AG08396 (cell line): ENCODE measurements at places on chromosomes 4 and X.

GRCh38 chr4:174663216-174663615, 140.9 kb upstream of the HPGD start:
- DNase-seq = no peak

DNA sequence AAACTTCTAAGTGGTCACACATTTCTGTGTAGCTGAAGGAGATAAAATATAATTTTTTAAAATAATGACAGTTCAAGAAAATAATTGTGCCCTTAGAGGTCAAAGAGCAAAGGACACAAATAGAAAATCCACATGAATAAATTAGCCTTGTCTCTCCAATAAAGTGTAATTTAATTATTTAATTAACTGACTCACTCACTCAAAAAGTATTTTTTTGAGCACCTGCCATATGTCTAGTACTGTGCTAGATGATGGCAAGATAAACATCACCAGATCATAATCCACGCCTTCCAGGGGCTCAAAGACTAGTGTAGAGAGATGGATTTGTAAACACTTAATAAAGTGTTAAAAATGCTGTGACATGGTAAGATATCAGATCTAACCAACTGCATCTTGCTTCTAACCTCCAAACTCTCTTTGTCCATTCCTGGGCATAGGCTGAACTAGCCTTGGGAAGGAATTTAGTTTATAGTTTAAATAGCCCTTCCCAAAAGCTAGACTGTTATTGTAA, 112.5 kb downstream of the SCLT1 start:
- no peak for DNase-seq

- no peak for DNase-seq
Measured at GRCh38 chr4:140595065-140595464, 26.3 kb upstream of the UCP1 start.

GRCh38 chr4:139555705-139556070, 331 bp downstream of the SETD7 start:
- DNase-seq = peak; percentile 61

- no peak for DNase-seq
Measured at GRCh38 chr4:42482516-42483327, 85.4 kb downstream of the SHISA3 start.
